Stimulated activated CD8-positive, alpha-beta memory T cell treated with anti-CD3 and anti-CD28 coated beads, Interleukin-4, amount 100 ng/mL, for 4 hours (primary cell): ENCODE measurements at places on chromosomes 4 and X.

DNA sequence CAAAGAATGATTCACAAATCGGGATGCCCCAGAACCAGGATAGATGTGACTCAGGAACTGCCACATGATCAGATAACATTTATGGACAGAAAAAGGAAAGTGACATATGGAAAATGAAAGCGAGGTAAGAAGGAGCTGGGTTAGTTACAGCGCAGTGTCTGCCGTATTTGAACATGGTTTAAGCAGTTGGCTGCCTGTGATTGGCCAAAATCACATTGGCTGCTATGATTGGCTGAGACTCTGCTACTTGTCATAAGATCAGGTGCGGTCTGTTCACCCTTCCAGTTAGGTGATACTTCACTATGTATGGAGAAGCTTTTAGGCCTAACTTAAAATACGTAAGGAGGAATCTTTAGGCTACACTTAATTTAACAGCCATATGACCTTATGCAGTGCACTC lies 322.7 kb upstream of the HAND2 start:
- DNase-seq: no peak

DNA sequence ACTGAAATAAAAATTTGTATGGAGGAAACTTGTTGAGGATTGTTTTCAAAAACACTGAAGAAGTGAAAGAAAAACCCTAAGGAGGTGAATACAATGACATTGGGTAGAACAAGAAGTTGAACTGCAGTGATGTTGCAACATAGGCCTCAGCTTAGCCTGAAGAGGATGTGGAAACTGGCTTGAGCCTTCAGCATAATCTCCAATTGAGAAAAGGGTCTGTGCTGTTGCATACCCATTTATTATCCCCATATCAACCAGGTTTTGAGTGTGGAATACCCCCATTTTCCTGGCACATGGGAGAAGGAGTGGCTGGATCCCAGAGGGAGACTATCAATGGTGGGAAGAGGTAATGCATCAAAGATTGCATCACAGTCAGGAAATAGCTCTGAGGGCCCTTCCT lies 695.0 kb upstream of the HS3ST1 start:
- DNase-seq: no peak

- no peak for DNase-seq
Observed at GRCh38 chr4:186906722-186907121, 183.1 kb upstream of the FAT1 start.

DNA sequence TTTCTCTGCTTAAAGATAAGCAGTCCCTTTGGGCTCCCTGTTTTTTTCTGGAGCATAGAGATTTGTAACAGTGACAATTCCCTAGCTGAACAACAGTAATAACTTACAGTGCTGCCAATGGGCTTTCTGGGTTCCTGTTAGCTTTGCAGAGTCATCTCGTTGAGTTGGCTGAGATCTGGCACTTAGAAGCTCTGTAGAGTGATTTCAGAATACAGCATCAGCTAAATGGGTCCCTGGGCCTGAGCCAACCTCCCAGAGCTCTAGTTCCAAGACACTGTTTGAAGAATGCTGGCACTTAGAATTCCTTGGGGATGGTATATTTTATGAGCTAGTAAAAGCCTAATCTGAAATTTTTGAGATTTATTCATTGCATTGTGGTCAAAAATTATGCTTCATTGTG lies 43.5 kb upstream of the SERTM2 start:
- DNase-seq: no peak

DNA sequence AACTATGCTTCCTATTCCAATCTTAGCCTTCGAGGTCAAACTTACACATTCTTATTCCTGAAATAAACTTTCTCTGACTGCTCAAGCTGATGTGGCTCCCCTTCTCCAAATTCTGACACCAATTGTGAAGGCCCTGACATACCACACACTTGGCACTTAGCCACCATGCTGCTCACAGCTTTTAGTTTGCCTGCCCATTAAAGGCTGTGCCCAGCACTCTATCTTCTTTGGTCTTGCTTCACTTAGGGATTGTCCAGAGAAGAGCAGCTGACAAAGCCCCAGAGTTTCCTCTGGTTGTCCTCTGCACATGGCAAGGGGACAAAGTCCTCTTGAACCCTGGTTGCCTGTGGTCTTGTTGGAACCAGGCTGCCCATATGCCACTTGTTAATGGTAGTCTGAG lies 126.1 kb downstream of the ARHGEF9 start:
- no peak for DNase-seq

DNA sequence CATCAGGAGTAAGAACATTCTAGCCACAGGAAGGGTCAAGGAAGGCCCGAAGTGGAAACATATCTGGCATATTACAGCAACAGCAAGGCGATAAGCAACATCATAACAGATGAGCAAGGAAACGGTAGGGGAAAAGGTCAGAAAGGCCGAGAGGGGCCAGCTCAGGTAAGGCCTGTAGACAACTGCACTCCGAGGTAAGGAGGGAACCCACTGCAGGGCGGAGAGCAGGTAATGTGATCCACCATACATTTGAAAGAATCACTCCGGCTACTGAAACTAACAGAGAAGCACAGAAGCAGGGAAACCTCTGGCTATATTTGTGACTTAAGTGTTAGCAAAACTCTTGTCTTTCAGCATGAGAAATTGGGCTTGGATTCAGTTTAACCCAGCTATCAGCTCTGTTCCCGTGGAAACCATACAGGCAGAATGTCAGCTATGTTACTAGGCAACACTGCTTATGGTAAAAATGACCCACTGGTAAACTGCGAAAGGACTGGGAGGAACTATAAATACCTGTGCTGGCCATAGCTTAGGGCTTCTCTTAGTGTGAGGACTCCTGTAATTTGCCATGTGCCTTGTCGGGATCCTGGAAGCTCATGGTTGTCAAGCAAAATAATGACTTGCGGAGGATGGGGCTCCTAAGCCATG lies 31.0 kb downstream of the FRYL start:
- DNase-seq: no peak

DNA sequence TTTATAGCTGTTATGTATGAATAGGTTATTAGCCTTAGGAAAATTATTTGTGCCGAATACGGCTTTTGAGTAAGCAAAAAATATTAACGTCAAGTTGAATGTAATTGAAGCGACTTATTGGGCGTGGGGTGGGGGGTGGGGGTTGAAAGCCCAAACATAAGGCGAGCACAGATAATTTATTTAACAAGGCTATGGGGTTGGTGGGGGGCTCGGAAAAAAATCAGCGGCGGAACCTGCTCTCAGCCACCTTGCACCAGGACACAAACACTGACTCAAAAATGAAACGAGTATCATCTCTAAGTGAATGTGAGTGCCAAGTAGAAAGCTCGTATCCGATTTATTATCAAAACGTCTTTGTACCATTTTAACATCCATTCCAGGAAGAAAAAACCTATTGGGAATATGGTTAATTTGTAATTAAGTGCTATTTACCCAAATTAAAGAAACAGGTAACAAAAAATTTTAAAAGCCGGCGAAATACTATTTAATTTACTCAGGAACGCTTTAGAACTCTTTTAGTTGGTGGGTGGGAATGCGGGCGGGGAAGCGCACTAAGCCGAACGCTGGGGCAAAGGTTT lies 902 bp upstream of the LARP1B start:
- no peak for DNase-seq

GRCh38 chr4:912548-913279 lies 19.4 kb downstream of the GAK start:
- DNase-seq: no peak

GRCh38 chr4:148141501-148141900 lies 300.7 kb downstream of the NR3C2 start:
- no peak for DNase-seq

- DNase-seq: no peak
Observed at GRCh38 chr4:33941854-33942253, 2302.5 kb downstream of the ARAP2 start.

DNA sequence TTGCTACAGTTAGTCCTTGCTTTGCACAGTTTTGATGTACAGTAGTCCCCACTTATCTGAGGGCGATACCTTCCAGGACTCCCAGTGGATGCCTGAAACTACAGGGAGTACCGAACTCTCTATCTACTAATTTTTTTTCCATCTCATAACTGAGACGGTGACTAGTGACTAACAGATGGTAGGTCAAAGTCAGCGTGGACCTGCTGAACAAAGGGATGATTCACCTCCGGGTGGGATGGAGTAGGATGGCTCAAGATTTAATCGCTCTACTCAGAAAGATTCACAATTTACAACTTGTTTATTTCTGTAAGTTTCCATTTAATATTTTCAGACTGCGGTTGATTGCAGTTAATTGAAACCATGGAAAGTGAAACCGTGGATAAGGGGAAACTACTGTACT lies 655.8 kb downstream of the ZNF674 start:
- DNase-seq: no peak

GRCh38 chr4:30723201-30723955 lies 3.2 kb downstream of the PCDH7 start:
- no peak for DNase-seq
